ENCODE measurements at places on chromosomes 2 and 18.

- DNase-seq, result peak; percentile 93
Measured at GRCh38 chr2:85888684-85889626, at the start of gene ST3GAL5. Gene ST3GAL5 (minus strand): TSS chr2:85888990. CDS start chr2:85888905, 85 bp downstream.

- no peak for DNase-seq
Measured at GRCh38 chr2:21332993-21333625, 209.3 kb downstream of the TDRD15 start.

- no peak for DNase-seq
Measured at GRCh38 chr2:198408171-198408570, 603.8 kb downstream of the PLCL1 start.

GRCh38 chr2:107570876-107571275 lies 255.8 kb upstream of the RGPD4 start:
- DNase-seq, result no peak

DNA sequence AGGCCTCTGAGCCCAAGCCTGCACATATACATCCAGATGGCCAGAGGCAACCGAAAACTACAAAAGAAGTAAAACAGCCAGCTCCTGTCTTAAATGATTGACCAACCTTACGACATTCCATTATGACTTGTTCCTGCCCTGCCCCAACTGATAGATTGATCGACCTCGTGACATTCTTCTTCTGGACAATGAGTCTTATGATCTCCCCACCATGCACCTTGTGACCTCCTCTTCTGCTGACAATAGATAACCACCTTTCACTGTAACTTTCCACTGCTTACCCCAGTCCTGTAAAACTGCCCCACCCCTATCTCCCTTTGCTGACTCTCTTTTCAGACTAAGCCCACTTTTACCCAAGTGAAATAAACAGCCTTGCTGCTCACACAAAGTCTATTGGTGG lies 670.0 kb upstream of the PKDCC start:
- no peak for DNase-seq

GRCh38 chr2:171957061-171957460 lies 34.8 kb downstream of the HAT1 start:
- no peak for DNase-seq

- no peak for DNase-seq
Measured at GRCh38 chr18:36630917-36631316, 197.9 kb downstream of the TPGS2 start.

GRCh38 chr2:39202639-39203369 lies 41.0 kb downstream of the CDKL4 start:
- DNase-seq, result no peak

GRCh38 chr18:3283253-3283863 lies 21.4 kb downstream of the MYL12B start:
- DNase-seq, result no peak

- DNase-seq, result no peak
Measured at GRCh38 chr2:231726276-231726675, 18.0 kb downstream of the PTMA start.

DNA sequence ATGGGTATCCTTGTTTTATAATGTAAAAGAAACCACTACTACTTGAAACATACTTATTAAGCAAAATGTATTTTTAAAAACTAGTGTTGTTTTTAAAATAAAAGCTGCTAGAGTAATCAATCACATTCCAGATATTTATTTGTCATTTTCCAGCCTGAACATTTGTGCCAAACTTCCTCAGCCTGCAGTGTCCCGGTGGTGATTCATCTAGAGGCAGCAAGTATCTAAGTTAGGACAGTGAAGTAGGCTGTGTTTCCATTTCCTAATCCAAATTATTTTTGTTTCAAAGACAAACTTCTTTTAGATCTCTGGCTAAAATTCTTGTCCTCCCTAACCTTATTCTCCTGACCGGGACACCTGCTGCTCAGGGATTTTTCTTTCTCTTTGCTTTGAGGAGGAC lies 12.8 kb upstream of the GCG start:
- DNase-seq, result no peak

GRCh38 chr2:215161301-215161829 lies 22.9 kb upstream of the ABCA12 start:
- DNase-seq, result no peak

- DNase-seq, result no peak
Measured at GRCh38 chr18:57906852-57907251, 103.7 kb upstream of the ATP8B1 start.

DNA sequence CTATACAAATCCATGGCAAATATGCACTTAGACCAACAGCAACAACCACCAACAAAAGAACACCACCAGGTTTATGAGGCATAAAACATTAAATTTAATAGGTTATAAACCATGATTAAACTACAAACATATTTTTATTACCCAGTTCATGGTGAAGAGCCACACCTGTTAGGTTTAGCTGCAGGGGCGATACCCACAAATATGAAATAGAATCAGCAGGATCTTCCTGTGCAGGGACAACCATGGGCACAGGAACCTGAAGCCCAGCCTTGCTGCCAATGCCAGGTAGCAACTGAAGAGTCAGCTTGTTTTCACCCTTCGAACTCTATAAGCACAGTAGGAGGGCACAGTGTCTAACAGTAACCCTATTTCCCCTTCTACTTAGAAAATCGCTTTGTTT lies 675.0 kb downstream of the SATB2 start:
- no peak for DNase-seq

- no peak for DNase-seq
Measured at GRCh38 chr18:55096263-55096951, 137.1 kb upstream of the CCDC68 start.

GRCh38 chr18:45627204-45627526 lies 11.9 kb downstream of the SLC14A2 start:
- no peak for DNase-seq

- DNase-seq, result no peak
Measured at GRCh38 chr18:41501848-41502247, 453.2 kb upstream of the PIK3C3 start.

Data from stimulated activated CD8-positive, alpha-beta memory T cell treated with anti-CD3 and anti-CD28 coated beads, Interleukin-15, amount 100 ng/mL, for 4 hours (primary cell).